ENCODE measurements at places on chromosomes 2 and 18.

DNA sequence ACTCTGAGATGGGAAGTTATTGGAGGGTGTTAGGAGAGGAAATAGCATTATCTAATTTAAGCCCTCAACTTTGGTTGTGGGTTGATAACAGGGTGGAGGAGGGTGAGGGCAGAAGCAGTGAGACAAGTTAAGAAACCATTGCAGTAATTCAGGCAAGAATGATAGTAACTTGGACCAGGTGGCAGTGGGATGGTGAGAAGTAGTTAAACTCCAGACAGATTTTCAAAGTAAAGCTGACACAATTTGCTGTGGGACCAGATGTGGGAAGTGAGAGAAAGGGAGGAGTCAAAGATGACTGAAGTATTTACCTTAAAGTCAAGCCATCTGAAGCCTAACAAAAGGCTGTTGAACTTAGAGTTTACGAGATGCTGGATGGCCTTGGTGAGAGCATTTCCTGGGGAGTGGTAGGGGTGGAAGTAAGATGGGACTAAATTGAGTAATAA lies 163.2 kb upstream of the KLF7 start:
- no peak for DNase-seq

- no peak for DNase-seq
These were observed 727 bp downstream of the FBXO11 start for GRCh38 chr2:47905386-47906156.

GRCh38 chr18:12819322-12819721 lies 64.7 kb downstream of the PTPN2 start:
- DNase-seq, result no peak

- no peak for DNase-seq
These were observed 7.1 kb downstream of the CYP26B1 start for GRCh38 chr2:72140621-72140960.

GRCh38 chr2:66587216-66587615 lies 152.3 kb downstream of the MEIS1 start:
- DNase-seq, result no peak

DNA sequence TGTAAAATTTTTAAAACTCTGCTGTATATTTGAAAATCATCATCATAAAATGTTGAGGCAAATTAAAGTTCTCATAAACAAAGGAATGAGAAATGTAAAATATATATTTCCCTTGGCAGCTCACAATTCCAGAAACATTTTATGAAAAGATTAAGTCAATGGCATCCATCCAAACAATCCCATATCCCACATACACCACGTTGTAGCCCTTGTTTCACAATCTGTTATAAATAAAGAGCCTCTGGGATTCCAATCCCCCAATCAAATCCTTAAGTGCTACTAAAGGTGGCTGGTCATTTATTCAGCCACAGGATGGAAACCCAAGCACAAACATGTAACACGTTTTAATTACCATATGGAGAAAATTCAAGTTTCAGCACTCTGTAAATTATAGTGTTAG lies 51.7 kb downstream of the GFPT1 start:
- DNase-seq, result no peak

GRCh38 chr2:99399063-99399462 lies 61.9 kb downstream of the EIF5B start:
- DNase-seq, result no peak

- DNase-seq, result no peak
These were observed 116.4 kb downstream of the ZNF521 start for GRCh38 chr18:25235401-25236042.

GRCh38 chr18:33641141-33641540 lies 63.1 kb downstream of the ASXL3 start:
- DNase-seq, result no peak

DNA sequence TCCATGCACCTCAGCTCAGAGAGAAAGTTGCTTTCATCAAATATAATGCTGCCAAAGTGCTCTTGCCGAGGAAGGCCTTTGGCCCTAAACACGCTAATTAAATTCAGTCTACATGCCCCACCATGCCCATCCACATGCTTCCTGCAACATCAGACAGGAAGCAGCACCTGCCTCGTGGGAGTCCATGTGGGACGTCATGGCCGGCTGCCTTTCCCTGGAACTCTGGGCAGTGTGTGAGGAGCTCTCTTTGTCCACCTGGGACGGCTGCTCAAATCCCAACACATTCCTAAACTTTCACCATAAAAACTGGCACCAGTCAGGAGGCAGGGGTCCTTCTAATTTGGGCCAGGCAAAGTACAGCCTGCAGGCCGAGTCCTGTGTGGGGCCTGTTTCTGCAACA lies 23.1 kb downstream of the FAM178B start:
- no peak for DNase-seq

GRCh38 chr2:236657215-236657614 lies 87.6 kb downstream of the ACKR3 start:
- no peak for DNase-seq

DNA sequence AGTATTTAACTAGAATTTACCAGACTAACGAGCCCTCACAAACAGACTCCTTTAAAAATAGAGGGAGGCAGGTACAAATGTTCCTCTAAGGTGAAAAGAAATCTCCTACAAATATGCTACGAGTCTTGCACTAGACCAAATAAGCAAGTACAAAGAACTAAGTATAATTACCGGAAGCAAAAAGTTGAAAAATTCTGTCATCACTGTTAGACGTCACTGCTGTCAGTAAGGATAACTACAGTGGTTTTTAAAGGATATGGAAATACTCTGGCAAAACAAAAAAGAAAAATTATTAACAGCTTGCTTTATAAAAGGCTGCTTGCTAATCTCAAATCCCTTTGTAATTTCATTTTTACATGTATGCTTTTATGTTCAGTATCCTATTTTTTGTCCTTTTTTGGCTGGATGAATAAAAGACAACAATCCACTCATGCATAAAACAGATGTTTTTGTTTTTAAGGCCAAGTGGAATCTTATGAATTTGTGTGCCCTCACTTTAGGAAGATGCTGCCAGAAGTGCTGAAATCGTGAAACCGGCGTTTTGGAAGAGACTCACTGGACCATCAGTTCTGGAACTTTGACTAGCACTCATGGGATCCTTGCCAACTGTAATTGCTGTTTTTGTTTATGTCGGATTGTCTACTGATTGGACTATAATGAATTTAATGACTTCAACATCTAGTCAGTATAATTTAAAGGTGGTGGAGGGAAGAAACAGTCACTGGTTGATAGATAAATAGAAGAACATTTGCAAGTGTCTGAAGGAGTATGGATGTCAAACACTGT lies 6.7 kb downstream of the ZNF521 start:
- no peak for DNase-seq

GRCh38 chr18:68172842-68173549 lies 541.9 kb downstream of the TMX3 start:
- DNase-seq, result peak; percentile 18

- no peak for DNase-seq
These were observed 32.7 kb downstream of the ALMS1 start for GRCh38 chr2:73418343-73418742.

GRCh38 chr2:191025135-191025534 lies 11.2 kb upstream of the STAT1 start:
- no peak for DNase-seq

DNA sequence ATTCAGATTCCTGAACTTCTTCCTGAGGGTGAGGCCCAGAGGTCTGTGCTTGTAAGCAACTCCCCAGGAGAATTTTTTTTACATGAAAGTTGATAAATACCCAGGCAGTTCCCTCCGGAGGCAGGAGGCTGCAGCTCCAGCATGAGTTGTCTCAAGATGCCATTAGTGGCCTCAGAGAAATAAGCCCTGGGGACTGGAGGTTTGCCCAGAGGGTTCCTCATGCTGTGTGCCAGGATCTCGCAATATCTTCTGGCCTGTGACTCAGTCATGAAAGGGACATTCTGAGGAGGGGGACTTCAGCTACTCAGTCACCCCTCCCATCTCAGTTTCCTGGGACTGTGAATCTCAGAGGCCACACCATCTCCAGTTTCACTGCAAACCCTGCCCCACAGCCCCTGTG lies 49.9 kb downstream of the LYPD1 start:
- no peak for DNase-seq

- no peak for DNase-seq
These were observed 14.6 kb downstream of the SLC4A5 start for GRCh38 chr2:74328573-74328972.

DNA sequence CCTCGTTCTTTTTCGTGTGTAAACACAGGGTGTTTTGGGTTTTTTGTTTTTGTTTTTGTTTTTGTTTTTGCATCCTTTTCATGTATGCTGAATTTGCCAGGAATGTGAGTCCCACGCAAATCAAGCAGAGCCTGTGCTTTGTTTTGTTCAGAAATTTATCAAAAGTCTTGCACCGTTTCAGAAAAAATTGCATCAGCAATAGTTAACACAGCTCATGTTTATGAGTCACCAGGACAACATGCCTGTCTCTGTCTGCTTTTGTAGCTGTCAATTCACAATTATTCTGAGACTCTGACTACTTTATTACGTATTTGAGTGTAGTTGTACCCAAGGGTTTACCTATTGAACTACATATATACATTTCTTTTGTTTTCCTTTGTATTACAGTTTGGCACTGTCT lies 38.3 kb downstream of the MRPL44 start:
- no peak for DNase-seq

- DNase-seq, result no peak
These were observed 5.9 kb upstream of the SLC8A1 start for GRCh38 chr2:40457837-40458236.

DNA sequence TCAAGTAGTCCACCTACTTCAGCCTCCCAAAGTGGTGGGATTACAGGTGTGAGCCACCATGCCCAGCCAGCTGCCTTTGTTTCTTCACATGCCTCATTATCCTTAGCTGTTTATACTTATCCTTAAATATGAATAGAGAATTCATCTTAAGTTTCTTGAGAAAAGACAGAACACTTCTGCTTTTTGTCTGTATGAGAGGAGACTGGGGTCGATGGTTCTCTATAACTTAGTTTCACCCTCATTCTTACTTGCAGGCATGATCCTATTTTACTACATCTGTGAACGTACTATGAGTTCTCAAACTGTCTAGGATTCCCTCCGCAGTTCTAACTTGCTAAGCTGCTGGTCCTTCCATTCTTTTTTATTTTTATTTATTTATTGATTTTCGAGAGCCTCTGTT lies 20.4 kb downstream of the PPM1B start:
- no peak for DNase-seq

DNA sequence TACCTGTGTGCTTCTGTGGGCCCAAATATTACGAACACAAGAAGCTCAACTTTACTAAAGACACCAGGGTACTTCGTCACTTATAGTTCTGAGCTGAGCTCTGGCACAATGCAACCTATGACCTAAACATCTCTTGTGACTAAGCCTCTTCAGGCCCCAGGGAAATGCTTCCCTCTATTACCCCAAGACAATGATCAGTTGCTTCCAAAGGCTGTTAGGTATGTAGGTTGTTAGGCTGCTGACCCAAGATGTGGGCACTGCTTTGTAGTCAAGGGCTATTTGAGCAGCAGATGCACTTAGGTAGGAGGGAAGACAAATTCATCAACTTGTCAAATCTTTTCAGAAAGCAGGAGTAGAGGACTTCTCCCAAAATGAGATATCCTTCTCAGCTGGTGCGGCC lies 640.1 kb downstream of the EPHA4 start:
- DNase-seq, result no peak
